Activated CD8-positive, alpha-beta T cell treated with anti-CD3 and anti-CD28 coated beads for 36 hours (primary cell): ENCODE measurements at places on chromosomes 2 and 18.

- DNase-seq: no peak
These were observed 734.0 kb upstream of the LINC00305 start for GRCh38 chr18:64882896-64883295.

DNA sequence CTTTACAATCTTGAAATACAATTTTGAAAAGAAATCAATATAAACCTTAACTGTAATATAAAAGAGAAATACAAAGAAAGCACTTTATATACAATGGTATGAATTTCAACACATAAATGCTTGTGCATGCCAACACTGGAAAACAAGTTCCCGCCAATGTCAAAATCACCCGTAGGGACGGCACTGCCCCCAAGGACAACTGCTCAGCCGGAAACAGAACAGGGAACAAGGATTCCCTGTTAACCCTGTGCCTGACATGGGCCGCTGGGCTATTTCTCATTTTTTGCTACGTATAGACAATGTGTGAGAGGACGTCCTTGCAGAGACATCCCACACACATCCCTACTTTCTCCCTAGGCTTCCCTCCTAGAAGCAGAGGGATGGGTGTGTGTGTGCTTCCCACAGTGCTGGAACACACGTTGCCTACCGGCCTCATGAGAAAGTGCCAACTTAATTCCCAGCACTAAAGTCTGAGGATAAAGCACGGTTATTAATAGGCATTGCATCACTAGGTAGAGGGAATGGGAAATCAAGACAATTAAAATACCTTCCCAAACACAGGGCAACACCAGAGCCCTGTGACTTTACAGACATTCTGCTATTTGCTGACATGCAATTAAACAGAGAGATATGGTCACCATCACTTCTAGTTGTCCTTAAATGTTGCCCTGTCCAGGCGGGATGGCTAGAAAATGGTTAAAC, 14.4 kb downstream of the AFG3L2 start:
- no peak for DNase-seq

DNA sequence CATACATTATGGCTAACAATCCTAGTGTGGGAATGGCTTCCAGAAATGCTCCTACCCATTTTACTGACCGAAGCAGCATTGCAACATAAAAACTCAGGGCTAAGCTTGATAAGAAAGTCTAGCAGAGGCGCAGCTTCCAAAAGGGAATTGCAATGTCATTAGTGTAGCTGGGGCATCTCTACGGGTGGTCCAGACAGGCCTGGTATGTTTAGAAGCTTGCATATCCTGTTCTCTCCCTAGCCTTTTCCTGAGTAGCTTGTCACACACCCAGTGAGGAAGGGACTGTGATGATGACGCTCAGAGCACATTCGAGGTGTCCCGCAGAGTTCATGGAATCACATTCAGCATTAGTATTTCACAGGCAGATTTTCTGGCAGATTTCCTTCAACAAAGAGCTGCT, 38.0 kb upstream of the COL5A2 start:
- no peak for DNase-seq

DNA sequence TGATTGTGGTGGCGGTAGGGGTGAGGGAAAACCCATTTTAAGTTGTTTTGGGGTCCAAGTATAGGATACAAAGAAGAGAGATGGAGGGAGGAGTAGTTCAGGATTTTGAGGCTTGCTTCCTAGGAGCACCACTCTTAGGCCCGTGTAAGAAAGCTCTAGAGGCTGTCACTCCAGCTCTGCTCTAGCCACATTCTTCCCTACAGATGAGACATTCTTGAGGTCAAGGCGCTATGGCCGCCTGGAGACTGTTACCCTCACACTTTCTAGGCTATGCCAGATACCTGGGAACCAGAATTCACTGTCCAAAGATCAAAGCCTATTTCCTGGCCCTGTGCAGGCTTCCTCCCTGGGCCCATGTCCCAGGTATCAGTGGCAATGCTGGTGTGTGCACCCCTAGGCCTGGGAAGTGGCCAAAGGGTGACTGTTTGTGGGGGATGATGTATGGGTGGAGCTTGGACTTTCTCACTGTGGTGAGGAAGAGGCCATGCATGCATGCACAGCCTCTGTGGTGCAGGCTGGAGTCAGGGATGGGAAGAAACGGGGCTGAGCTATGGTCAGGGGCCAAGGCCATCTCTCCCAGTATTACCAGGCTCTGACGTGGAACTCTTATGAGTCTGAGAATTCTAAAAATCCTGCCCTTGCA, 7.0 kb upstream of the TTL start:
- no peak for DNase-seq

DNA sequence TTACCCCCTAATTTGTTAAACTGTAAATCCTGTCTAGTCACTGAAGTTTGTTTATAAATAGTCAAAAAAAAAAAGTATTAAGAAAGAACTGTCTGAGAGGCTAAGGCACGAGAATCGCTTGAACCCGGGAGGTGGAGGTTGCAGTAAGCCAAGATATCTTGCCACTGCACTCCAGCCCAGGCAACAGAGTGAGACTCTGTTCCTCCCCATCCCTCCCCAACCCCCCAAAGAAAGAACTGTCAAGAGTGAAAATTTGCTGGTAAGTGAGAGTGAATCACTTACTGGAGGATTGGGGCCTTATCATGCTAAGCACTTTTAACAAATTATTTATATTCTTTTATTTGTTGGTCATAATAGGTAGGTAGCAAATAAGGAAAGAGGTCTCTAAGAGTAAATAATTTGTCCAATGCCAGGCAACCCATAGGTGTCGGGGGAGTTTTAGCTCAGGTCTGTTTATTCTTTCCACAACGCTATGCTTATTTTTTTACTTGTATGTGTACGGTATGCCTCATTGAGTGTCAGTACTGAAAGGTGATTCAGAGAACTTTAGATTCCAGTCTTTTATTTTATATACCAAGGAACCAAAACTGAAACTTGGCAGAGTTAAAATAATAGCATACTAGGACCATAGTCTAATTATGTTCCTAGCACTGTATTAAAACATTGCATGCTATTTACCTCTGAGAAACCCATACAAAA, 2.5 kb downstream of the TAF4B start:
- DNase-seq: no peak

DNA sequence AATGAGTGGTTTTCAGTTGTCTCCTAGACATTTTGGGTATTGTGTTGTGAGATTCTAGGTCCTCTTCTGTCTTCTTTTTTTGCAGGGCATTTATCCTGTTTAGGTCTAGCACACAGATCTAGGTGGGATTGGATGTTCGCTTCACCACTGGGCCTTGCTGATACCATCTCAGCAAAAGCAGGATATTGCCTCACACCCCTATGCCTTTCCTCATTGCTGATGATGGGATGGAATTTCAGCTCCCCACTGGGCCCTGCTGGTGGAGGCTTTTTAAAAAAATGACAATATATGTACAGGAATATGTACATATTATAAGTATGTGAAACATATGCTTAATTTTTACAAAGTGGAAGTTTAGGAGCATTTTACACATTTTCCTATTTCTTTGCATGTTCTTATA, 5.4 kb upstream of the TOGARAM2 start:
- DNase-seq: no peak

GRCh38 chr2:60320724-60321123, 232.7 kb downstream of the BCL11A start:
- DNase-seq: no peak

- no peak for DNase-seq
These were observed 66.6 kb upstream of the PELI1 start for GRCh38 chr2:64210816-64211215.

- DNase-seq: no peak
These were observed 98.0 kb downstream of the RND3 start for GRCh38 chr2:150389447-150389846.

DNA sequence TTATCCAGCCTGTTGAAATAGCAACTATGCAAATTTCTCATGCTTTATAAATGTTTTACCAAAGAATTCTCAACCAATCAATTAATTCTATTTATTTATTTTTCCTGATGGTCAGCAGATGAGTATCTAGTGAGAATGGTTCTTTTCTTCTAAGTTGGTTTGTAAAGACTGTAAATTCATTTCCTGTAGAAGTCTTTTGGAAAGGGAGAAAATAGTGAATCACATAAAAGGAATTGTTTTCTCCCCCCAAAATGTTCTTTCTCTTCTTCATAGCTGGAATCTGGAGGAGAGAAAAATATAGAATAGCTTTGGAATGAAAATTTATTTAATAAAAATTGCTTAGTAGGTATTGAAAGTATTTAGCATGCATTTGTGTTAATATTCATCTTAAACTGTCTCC, 836.1 kb upstream of the ZEB2 start:
- no peak for DNase-seq

GRCh38 chr2:20327370-20327769, 23.3 kb downstream of the PUM2 start:
- DNase-seq: no peak

DNA sequence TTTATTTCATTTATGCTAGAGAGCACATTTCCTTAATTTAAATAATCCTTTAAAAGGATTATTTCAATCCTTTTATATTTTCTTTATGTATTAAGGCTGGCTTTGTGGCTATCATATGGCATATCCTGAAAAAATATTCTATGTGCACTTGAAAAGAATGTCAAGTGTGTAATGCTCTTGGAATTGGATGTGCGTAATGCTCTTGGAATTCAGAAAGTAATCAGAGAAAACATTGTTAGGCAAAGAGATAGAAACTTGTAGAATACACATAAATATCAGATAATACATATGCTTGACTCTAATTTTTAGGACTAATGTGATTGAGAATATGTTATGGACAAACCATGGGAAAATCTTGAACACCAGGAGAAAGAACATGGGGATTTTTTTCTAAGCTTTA, 197.5 kb upstream of the COL3A1 start:
- DNase-seq: no peak

DNA sequence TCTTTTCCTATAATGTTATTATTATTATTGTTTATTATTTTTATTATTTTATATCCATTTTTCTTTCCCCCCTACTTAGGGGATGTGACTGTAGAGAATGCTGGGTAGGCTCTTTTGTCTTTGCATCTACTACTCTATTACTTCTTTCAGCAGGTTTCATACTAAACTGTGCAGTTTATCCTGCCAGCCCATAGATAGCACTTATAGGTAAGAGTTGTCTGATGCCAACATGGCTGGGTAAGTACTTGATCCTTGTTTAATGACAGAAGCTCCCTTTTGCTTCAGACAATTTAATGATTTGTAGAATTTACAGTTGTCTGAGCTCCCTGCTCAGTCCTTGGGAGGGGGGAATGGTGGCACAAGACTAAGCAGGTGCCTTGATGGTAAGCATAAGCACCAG, 262.9 kb upstream of the CDH2 start:
- DNase-seq: no peak

- no peak for DNase-seq
These were observed 255.5 kb downstream of the RNF152 start for GRCh38 chr18:61637319-61637718.

DNA sequence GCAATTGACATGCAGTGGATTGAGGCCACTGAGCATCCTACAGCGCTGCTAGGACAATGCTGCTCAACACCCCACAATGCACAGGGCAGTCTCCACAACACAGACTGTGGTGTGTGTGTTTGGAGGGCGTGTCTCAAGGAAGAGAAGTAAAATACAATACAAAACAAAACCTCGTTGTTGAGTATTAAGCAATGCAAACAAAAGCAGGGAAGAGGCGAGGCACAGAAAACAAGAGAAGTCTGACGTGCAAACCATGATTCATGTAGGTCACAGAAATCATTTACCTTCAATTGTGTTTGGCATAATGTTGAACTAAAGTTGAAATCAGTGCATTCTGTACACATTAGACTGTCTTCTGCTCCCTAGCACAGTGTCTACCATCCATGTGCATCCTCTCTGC, 260.9 kb downstream of the PHLPP1 start:
- DNase-seq: no peak

- DNase-seq: peak; percentile 89
These were observed 3.0 kb downstream of the ADCY3 start for GRCh38 chr2:24917086-24917485.

- no peak for DNase-seq
These were observed 63.7 kb upstream of the CCBE1 start for GRCh38 chr18:59760619-59761600.

DNA sequence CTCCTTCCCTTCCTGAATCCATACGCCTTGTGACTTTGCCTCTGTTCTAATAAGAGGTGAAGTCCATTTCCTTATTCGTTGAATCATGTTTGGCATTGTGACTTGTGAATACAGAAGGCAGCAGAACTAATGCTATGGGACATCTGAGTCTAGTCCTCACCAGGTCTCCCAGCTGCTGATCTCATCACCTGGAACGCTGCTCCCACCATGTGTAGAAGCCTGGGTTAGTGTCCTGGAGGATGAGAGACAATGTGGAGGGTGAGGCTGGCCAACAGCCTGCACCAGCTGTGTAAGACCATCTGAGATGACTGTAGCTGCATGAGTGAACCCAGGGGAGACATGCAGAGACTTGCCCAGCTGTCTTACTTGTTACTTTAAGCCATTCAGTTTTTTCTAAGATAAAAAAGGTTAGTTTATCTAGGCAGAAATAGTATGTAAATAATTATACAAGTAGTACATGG, 3.5 kb upstream of the HAAO start:
- DNase-seq: no peak

DNA sequence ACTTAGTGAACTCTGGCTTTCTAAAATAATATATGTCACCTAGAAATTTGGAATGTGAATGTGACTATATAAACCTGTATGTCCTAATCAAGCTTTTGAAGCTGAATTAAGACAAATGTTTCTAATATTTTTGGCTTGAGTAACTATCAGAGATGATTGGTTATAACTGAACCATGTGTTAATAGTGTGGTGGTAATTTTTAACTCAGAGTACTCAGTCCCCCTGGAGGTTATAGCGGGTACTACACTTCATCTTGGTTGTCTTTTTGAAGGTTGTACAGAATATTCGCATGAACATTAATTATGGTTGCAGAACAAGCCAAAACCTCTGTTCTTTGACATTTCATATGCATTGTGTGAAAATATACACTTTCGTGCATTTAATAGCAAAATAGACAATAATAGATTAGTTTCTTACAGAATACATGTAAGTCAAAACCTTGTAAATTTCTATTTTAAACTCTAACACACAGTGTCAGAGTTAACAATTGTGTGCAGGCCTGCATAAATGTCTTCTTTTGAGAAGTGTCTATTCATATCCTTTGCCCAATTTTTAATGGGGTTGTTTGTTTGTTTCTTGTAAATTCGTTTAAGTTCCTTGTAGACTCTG, 86.0 kb downstream of the OSBPL6 start:
- DNase-seq: peak; percentile 63

- peak; percentile 75 for DNase-seq
These were observed at the start of gene IGFBP2 for GRCh38 chr2:216632952-216633615. IGFBP2 (plus strand) TSS chr2:216633420; CDS start chr2:216633524, 104 bp downstream.

DNA sequence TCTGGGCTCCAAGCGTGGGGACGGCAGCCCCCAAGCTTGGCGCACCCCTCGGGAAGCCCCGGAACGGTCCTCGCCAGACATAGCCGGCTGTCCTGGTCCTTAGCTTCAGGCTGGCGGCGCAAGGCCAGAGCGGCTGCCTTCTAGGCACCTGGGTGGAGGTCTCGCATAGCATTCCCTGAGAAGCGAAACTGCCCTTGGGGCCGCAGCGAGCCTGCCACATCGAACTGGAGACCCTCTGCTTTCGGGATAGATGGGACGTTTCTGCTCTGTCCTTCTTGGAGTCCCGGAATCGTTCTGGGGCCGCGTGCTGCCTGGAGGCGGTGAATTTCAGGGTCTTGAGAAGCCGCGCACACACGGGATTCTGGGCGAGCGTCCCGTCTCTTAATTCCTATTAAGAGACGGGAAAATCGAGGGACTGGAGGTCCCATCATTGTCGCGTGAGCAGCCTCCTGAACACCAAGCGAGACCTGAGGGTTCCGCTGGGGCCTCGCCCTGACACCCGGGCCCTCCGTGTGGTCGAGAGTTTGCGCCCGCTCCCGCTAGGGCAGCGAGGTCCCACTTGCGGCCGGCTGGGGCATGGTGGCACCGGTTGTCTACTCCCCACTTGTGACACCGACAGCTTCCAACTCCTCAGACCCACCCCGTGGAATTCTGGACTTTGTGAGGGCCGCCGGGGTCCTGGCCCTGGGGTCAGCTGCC, 9.7 kb upstream of the EN1 start:
- DNase-seq: no peak

GRCh38 chr2:222232839-222233238, 66.0 kb downstream of the PAX3 start:
- no peak for DNase-seq
